NCI-H510A treated with DMSO at 0.1 percent for 48 hours (cell line): ENCODE measurements at places on chromosomes 16 and 17.

DNA sequence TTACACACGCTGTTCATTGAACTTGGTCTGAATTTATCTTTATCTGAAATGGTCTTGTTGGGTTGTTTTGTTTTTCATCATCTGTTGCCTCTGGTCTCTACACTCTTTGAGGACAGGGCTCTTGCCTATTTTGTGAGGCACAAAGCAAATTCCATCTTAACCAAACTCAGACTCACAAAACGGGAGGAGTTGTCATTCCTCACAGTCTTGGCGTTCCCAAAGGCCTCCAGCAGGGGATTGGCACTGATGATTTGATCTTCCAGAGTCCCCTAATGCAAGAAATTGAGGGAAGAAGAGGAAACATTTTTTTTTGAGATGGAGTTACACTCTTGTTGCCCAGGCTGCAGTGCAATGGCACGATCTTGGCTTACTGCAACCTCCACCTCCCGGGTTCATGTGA, 8.7 kb downstream of the MYH3 start:
- no peak for DNase-seq

GRCh38 chr17:82780195-82780594, 28.3 kb downstream of the TBCD start:
- DNase-seq: no peak

DNA sequence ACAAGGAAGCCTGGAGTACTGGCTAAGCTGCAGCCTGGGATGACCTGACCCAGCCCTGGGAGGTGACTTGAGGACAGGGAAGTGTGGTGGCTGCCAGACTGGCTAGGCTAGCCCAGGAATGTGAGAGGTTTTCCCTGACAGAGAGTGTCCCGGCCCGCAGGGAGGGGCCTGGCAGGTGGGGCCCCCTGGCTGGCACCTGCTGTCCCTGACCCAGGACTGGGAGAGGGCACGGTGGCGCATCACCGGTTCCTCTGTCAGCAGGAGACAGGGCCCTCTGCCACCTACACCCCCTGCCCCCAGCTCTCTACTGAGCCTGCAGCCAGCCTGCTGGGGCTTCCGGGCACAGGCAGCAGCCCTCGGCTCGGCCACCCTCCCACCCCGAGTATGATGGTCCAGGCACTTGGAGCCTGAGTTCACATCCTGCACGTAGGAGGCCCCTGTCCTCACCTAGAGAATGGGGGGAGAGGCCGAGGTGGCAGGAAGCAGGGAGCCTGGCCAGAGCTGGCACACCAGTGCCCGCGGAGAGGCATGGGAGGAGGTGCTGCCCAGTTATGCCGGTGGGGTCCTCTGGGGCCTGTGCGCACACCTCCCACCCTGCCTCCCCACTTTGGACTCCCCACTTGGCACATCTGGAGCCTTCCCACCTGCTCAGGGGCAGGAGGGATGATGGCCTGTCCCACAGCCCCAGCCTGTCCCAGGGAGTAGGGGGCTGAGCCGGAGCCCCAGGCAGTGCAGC, 528 bp downstream of the PRSS27 start:
- DNase-seq: no peak

DNA sequence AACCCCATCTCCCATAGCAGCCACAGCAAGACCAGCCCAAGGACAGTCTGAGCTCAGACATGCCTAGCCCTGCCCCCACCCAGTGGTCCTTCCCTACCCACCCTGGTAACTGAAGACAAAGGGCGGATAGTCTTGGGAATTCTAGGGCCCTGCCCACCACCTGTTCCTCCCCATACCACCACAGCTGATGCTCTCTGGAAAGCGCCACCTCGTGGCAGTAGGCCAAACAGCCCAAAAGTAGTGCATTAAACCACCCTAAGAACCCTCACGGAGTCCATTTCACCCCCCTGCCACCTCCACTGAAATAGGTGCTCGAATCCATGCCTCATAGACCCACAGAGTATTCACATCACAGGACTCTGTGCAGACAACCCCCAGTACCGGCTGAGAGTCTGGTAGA, 1021.4 kb downstream of the CDH8 start:
- DNase-seq: no peak

- DNase-seq: no peak
Observed at GRCh38 chr17:5629128-5629527, 44.8 kb upstream of the NLRP1 start.

- no peak for DNase-seq
Observed at GRCh38 chr16:85878875-85879274, 20.1 kb upstream of the IRF8 start.
